WTC11 (cell line): ENCODE measurements at places on chromosomes 13 and 19.

DNA sequence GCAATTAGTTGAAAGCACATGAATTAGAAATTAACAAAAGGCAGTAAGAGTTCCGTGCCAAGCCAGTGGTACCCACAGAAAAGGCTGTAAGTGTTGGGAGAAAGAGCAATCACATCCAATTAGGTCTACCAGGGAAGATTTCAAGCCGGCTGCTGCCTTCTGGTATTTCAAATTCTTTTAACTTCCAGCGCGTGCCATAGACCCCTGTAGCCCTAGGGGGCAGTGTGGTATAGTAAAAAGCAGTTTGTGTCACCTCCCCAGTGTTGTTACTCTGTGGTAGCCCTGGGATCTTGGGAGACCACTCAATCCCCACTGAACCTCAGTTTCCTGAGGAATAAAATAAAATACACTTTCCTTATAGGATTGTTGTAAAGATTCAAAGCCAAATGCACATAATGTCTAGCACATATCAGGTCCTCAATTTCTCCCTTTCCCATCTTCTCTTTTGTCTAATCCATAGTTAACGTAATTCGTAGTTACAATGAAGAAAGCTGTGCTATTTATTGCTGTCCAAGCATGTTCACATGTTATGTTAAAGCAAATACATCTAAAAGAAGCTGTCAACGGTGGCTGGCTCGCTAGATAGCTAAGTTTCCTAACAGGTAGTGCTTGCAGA, 230.2 kb downstream of the TDRD3 start:
- DNase-seq: peak; percentile 75

GRCh38 chr19:42422901-42423461, 4.2 kb downstream of the LIPE start:
- DNase-seq: peak; percentile 66

DNA sequence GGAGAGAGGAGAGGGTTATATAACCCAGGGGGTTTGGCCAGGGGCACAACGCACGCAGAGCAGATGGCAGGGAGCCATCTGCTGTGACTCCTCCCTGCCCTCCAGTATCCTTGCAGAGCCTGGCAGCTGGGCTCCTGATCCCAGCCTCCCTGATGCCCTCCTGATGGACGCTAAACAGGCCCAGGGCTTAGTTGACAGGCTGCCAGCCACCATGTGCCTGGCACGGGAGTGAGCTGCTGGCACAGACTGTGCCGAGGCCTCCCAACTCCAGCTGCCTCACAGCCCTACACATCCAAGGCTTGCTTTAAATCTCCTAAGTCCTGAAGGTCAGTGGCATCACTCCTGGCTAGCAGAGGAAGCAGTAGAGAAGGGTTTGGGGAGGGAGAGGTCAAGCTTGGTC, 16.7 kb downstream of the SYDE1 start:
- no peak for DNase-seq

GRCh38 chr13:100128838-100129237, 39.9 kb downstream of the PCCA start:
- no peak for DNase-seq

DNA sequence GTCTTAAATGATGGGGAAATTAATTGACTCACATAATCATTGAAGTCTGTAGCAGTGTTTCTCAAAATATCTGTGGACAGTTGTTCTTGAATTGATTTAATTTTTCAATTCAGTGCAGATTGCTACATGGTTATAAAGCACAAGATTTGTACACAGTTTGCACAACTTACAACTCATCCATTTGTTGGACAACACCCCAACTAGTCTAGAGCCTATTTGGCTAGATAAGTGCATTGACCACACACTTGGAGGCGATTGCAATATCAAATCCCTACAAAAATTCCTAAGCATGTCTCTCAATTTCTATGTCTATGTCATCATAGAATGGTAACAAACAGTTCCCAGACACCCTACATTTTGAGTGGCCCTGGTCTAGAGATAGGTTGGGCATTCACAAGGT, 48.0 kb upstream of the IPO5 start:
- no peak for DNase-seq

- DNase-seq: no peak
Measured at GRCh38 chr19:2984215-2984528, 6.8 kb downstream of the TLE6 start.

DNA sequence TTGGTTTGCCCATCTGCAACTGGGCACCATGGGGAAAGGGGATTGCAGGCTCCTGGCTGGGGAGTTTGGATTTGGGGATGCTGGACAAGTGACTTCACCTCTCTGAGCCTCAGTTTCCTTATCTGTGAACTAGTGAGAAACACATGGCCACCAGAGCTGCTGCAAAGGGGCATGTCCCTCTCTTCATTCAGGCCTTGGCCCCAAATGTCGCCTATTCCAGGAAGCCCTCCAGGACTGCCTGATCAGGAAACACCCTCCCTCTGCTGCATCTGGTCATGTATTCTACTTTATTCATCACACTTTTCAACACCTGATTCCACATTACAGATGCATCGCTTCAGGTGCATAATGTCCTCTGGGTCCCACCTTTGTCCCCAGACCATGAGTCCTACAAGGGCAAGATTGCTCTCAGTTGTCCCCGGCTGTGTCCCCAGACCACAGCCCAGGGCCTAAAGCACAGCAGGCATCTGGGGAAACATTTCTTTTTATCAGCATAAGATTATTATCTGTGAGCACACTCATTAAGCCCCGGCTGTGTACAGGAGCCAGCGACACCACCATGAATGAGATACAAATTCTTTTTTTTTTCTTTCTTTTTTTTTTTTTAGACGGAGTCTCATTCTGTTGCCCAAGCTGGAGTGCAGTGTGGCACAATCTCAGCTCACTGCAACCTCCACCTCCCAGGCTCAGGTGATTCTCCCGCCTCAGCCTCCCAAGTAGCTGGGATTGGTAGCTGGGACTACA, 37.5 kb downstream of the ARRDC2 start:
- no peak for DNase-seq

DNA sequence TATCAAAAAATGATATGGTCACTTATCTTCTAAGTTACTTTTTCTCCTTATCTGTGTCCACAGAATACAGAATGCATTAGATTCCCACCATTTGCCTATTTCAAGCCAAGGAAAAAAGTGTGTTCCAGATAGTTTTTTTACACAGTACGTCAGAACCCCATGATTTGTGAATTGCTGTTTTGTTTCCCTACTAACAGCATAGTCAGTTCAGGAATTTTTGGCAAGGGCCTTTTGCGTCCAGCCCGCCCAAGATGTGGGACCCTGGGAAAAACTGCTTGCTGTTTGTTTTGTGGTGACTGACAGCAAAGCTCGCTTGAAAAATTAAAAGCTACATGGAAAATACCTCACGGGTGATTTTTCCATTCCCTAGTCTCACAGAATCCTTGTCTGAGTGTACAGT, 20.4 kb upstream of the FAM216B start:
- DNase-seq: no peak

GRCh38 chr13:87129602-87130300, 541.4 kb upstream of the SLITRK5 start:
- DNase-seq: no peak

DNA sequence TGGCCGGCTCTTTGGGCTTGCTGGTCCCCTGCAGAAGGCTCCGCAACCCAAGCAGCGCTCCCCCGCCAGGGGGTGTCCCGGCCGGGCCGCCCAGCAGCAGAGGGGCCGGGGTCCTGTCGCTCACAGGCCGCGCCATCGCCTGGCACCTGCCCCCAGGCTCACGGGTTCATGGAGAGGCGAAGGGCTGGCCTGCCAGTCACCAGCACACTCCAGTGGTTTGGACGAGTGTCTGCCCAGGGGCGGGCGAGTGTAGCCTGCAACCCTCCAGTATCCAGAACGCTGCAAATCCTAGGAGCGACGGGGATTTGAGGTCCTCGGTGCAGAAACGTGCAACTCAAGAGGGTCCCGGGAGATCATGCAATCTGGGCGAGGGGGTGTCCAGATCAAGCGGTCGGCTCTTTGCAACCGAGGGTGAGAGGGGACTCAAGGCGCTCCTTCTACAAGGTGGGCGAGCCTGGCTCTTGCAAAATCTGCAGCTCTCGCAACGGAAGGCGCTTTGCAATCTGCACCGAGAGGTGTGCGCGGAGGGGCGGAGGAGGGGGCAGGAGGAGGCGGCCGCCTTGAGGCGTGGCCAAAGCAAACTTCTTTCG, at the start of gene DBP:
Gene DBP (minus strand): TSS at position 521 of the 590 bp plus-strand sequence. CDS start 385 bp downstream, at position 136.
- DNase-seq: peak; percentile 50

- no peak for DNase-seq
Measured at GRCh38 chr19:10927730-10928562, 493 bp downstream of the YIPF2 start.

- no peak for DNase-seq
Measured at GRCh38 chr19:6945733-6946132, 58.4 kb downstream of the ADGRE1 start.

- DNase-seq: no peak
Measured at GRCh38 chr13:44287958-44288357, 85.7 kb upstream of the SERP2 start.

DNA sequence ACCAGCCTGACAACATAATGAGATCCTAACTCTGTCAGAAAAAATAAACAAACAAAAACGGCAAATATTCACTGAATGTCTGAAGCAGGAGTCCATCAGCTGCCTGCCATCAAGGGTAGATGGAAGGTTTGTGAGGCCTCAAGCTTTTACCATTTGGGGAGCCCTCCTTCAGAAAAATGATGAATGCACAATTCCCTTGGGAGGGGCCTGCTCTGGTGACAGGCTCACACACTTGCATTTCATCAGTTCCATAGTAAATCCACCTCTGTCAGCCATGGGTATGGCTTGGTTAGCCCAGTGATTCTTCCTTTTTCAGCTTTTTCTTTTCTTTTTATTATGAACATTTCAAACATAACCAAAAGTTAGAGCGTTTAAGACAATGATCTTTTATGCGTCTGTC, 26.3 kb upstream of the KATNAL1 start:
- DNase-seq: no peak

GRCh38 chr19:8413629-8413995, 507 bp downstream of the MARCHF2 start:
- DNase-seq: no peak

DNA sequence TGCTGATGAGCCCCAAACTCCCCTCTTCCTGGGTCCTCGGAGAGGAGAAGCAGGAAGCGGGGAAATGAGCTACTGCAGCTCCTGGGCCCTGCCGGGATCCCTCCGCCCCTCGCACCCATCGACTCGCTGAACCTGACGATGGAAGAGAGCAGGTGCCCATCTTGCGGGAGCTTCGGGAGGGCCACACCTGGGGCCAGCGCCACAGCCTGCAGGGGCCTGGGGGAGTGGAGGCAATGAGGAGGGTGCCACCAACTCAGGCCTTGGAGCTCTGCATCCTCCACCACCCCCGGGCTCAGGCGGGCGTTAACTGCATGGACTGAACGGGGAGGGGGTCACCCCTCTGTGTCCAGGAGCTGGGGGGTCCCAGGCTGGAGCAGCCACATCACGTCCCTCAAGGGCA, 8.3 kb downstream of the TCF3 start:
- DNase-seq: peak; percentile 10
